Forelimb muscle (tissue), 1 donor: ENCODE measurements at places on chromosomes 13 and 19. TPM values are rescaled to one million over a fixed set of nuclear protein-coding genes. Genes with fewer than 3 reads are reported as not detected.

GRCh38 chr13:48615049-48615448 lies 38.7 kb upstream of the CYSLTR2 start:
- DNase-seq, result no peak

ZNF773 gene
- 7.8 TPM for polyA plus RNA-seq

SERPINE3 gene
- polyA plus RNA-seq, result 0.77 TPM

TBCB gene
- polyA plus RNA-seq, result 80.0 TPM

GRCh38 chr19:41220811-41221210 lies 1.8 kb downstream of the AXL start:
- no peak for DNase-seq

ENOX1 gene
- 8.2 TPM for polyA plus RNA-seq

GRCh38 chr19:6259312-6259861 lies 20.4 kb downstream of the MLLT1 start:
- DNase-seq, result no peak

PCDH20 gene
- polyA plus RNA-seq, result 1.3 TPM

DNA sequence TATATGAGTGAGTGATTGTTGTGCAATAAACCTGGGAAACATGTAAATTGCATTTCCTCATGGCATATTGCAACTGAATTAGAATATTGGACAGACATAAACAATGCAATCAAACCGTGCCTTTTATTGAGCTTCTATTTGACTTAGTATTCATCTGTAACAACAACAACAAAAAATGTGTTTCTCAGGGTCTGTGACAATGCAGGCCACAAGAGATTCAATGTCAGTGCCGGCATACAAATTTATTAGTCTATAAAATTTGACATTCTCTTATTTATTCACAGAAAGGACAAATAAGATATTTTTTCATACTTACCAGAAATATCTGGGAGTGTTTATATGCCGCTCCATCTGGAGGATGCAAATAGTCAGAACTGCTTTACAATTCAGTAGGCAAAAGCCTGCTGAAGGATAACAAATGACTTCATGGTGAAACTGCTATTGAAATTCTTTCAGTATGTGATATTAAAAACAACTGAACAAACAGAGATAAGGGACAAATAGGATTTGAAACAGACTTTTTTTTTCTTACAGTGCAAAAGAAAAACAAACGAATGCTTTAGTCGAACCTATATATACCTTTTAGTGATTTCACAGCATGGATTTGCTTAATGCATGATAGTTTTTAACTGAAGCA lies 77.2 kb downstream of the DACH1 start:
- no peak for DNase-seq

GRCh38 chr19:44813070-44813840 lies 4.4 kb downstream of the BCAM start:
- DNase-seq, result no peak

ZNF154 gene
- 13.1 TPM for polyA plus RNA-seq

DNA sequence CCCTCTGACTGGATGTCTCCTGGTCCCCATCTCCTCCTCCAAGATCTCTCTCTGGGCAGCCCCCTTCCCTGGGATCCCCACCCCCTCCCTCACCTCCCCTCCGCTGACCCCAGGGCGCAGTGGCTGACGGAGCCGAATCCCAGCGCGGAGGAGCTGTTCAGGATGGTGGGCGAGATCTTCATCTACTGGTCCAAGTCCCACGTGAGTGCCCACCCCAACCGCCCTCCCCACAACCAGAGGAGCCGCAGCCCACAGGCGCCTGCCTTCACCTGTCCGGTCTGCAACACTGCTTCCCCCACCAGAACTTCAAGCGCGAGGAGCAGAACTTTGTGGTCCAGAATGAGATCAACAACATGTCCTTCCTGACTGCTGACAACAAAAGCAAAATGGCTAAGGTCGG lies 89.4 kb downstream of the RYR1 start:
- DNase-seq, result no peak

GRCh38 chr13:103099722-103100293 lies 33.6 kb upstream of the SLC10A2 start:
- no peak for DNase-seq

GRCh38 chr13:113045251-113046127 lies 60.1 kb upstream of the F7 start:
- DNase-seq, result no peak

WDR87 gene
- polyA plus RNA-seq, result 0.19 TPM
